WTC11 (cell line): ENCODE measurements at places on chromosomes 12 and 14.
A peak's percentile ranks its signal among the peaks of the same experiment; 100 is the strongest.

DNA sequence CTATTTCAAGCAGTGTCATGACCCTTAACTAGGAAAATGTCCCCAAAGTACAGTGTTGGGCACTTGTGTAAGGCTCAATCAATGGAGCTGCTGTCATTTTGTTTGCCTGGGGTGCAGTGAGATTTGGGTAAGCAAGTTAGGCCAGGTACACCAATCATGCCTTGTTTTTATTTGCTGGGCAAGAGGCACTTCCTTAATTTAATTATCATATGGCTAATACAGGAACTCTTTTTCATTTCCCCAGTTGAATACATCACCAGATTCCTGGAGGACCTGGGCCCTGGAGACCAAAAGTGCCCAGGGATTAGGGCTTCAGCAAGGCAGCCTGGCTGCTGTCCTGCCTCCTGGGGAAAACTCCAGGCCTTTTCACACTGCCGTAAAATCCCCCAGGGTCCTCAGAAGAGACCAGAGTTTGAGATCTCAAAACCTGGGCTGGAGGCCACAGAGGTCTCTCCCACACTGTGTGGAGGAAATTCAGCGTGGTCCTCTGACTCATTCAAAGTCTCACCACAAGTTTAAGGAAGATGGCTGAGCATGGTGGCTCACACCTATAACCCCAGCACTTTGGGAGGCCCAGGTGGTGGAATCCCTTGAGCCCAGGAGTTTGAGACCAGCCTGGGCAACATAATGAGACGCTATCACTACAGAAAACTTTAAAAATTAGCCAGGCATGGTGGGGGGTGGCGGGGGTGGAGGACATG, 28.4 kb upstream of the FOXN3 start:
- H3K4me1 ChIP-seq: peaks cover 69% of the 10 kb centered on the region
- H3K36me3 ChIP-seq: 0 out of 2 replicates have a peak, but pooled peaks cover 3% of the 10 kb centered on the region
- peak overlapping the region; percentile 81 for H3K27ac ChIP-seq
- no peak overlapping the region for H3K4me3 ChIP-seq
- DNase-seq: no peak

DNA sequence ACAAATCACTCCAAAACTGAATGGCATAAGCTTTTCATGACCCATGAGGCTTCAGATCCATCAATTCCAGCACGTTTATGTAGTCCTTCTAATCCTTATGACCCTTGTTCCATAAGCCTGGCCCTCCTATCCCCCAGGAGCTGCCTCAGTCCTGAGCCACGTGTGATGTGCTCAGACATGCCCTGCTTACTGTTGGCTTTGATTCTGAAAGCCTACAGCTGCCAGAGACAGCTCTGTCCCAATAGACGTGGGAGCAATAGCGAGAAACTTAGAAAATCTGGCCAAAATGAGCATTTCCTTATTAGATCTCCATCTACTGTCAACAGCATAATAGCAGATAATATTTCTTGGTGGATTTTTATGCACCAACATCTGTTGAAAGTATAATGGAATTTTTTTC, 33.2 kb downstream of the DUSP6 start:
- peaks cover 23% of the 10 kb centered on the region for H3K4me1 ChIP-seq
- no peaks in the 10 kb centered on the region for H3K27me3 ChIP-seq
- no peak overlapping the region for H3K27ac ChIP-seq
- H3K4me3 ChIP-seq: no peak overlapping the region
- no peak for DNase-seq
- no peaks in the 10 kb centered on the region for H3K36me3 ChIP-seq

DNA sequence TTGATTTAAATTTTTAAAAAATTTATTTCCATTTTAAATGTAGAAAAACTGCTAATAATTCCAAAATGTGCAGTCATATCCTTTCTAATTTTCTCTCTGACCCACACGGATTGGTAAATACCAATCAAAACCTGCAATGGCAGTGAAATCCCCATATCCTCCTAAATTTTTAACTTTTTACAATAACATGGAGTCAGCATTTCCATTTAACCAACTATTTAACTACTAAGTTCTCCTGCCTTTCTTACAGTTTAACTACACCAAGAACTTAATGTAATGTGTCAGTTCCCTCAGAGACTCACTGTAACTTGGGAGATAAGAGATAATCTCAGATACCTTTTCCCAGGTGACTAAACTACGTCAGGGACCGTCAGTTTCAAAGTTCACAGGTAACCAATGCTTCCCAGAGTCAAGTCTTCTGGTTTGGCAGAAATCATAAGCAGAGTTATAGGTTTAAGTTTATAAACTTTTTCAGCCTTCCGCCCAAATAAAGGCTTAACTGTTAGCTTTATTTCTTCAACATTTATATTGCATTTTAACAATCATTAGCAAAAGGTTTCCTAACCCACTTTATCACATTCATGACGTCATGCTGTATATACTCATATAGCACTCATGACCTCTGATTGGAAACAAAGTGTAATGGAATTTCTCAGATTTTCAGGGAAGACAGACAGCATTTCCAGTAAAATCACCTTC, 7.6 kb downstream of the KRAS start:
- peaks cover 7% of the 10 kb centered on the region for H3K4me1 ChIP-seq
- no peak overlapping the region for H3K4me3 ChIP-seq
- H3K36me3 ChIP-seq: peaks cover 27% of the 10 kb centered on the region
- H3K27me3 ChIP-seq: no peaks in the 10 kb centered on the region
- no peak for DNase-seq

- H3K27ac ChIP-seq: no peak overlapping the region
- DNase-seq: no peak
- H3K27me3 ChIP-seq: peaks cover 4% of the 10 kb centered on the region; the same call in 1 of the 2 replicates
- no peaks in the 10 kb centered on the region for H3K36me3 ChIP-seq
Measured at GRCh38 chr14:91835197-91835919, 32.0 kb downstream of the TC2N start.

GRCh38 chr12:128671528-128672042, 152.2 kb downstream of the SLC15A4 start:
- no peaks in the 10 kb centered on the region for H3K4me1 ChIP-seq
- no peak overlapping the region for H3K27ac ChIP-seq
- DNase-seq: no peak
- no peak overlapping the region for H3K4me3 ChIP-seq
- peaks cover 67% of the 10 kb centered on the region for H3K36me3 ChIP-seq

DNA sequence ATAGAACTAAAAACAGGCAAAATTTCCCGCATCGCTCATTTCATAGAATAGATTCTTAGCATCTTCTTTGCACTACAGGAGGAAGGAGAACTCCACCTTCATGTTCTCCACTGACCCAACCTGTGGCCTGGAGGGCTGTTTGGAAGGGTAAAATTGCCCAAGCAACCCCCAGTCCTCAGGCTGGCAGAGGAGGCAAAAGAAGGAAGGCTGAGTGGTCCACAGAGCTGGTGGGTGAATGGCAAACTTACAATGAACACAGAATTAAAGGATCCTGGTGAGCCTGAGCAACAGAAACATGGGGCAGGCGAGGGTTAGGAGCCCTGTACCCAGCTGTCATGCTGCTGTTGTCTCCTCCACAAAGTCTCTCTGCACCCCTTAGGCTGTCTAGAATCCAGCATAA, 25.1 kb downstream of the SENP1 start:
- no peak overlapping the region for H3K4me3 ChIP-seq
- peaks cover 19% of the 10 kb centered on the region for H3K36me3 ChIP-seq
- no peak for DNase-seq
- no peak overlapping the region for H3K27ac ChIP-seq
